Cerebellar nuclear complex (tissue), 1 donor: ENCODE measurements at places on chromosomes 7 and 10.

DNA sequence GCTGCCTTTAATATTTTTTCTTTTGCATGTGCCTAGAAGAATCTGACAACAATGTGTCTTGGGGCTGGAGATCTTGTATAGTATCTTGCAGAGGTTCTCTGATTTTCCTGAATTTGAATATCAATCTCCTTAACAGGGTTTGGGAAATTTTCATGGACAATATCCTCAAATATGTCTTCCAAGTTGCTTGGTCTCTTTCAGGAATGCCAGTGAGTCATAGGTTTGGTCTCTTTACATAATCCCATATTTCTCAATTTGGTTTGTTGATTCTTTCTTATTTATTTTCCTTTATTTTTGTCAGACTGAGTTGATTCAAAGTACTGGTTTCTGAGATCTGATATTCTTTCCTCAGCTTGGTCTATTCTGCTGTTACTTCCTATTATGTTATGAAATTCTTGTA lies 208.7 kb upstream of the GLI3 start:
- DNase-seq = no peak

GRCh38 chr7:29896685-29897411 lies 90.5 kb downstream of the WIPF3 start:
- no peak for DNase-seq

- no peak for DNase-seq
Observed at GRCh38 chr7:147569116-147569913, 1021.3 kb upstream of the C7orf33 start.

DNA sequence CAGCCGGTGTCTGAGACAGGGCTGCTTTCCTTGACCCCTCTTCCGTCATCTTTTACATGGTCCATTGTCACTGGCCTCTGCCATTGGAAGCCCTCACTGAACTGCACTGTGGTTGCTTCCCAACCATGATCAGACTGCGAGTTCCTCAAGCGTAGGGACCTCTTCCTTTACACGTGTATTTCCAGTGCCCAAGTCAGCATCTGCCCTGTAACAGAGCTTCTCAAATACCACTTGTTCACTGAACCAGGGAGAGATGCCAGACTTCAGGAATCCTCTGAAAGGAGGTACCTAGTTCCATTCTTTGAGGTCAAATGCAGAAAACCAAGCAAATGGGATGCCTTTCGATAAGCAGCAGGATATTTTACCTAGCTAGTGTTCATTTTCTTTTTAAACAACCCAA lies 145.1 kb downstream of the NRP1 start:
- DNase-seq = no peak

DNA sequence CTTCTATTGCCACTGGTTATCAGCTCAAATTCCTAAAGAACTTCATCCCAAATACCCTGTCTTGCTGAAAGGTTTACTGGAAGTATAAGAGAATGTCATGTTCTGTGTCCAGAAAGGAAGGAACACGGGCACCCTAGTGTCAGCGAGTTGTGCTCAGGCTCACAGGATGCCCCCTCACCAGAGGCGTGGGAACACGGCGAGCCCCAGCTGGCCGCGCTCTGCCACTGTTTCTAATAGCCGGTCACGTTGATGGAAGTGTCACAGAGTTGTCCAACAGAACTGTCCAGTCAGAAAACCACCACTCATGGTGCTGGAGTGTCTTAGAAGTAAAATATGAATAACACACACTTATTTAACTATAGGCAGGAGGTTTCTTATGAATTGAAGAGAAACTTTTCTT lies 72.8 kb downstream of the FIGNL1 start:
- no peak for DNase-seq

- no peak for DNase-seq
Observed at GRCh38 chr10:34758447-34758996, 56.6 kb downstream of the PARD3 start.

DNA sequence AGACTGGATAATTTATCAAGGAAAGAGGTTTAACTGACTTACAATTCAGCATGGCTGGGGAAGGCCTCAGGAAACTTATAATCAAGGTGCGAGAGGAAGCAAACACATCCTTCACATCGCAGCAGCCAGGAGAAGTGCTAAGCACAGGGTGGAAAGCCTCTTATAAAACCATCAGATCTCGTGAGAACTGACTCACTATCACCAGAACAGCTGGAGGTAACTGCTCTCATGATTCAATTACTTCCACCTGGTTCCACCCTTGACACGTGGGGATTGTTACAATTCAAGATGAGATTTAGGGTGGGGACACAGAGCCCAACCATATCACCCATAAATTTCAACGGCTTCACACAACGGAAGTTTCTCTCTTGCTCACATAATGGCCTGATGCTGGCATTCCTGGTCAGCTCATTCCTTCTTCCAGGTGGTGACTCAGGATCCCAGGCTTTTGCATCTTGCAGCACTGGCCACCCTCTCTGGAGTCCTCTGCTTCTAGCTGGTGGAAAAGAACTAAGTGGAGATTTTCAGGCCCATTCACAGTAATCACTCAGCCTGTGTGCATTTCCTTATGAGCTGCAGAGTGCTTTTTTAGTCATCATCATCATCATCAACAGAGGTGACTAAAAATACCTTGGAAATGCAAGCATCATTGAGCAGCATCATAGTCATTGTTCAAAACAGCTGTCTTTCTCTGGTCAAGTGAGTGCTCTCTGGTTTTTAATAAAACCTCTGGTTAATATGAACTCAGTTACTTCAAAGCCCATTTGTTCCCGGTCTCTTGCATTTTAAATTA lies 308.1 kb downstream of the SFMBT2 start:
- no peak for DNase-seq

DNA sequence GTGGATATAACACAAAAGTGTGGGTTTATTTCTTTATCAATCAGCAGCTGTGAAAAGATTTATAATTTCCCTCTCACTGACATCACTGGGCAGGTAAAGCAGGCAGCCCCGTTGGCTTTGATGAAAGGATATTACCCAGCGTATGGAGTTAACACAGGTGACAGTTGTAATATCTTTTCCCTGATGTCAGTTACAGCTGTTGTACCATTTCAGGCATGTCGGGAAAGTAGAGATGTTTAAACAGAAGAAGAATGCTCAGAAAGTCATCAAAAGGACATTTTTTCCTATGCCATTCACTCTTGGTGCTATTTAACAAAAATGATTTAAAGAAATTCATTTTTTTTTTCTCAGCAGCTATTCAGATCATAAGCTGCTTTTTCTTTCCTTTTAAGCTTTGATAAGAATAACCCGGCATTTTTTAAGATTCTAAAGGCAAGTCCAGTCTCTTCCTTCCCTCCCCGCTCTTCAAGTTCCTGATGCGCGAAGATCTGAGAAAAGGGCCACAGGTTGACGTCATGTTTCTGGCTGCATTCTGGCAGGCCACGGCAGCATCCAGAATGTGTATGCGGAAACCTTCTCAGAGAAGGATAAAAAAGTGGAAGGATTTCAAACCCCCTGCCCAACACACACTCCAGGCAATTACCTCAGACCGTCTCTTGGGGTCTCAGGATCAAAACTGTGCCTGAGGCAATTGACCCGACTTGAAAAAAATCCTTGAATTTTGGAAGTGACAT lies 32.5 kb upstream of the ADAM12 start:
- DNase-seq = no peak

GRCh38 chr7:143389316-143390103 lies 8.4 kb downstream of the ZYX start:
- no peak for DNase-seq

DNA sequence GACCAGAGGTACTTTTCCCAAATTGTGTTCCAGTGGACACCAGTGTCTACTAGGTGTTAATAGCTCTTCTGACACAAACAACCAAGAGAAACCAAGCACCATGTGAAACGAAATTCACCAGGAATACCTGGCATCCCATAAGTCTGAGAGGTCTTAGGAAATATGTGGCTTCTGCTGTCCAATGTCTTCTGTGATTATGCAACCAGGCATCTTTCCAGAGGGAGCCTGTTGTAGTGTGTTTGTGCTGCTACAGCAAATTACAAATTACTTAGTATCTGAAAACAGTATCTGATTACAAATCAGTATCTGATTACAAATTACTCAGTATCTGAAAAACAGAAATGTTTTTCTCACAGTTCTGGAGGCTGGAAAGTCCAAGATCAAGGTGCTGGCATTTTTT lies 133.6 kb upstream of the NPVF start:
- no peak for DNase-seq

DNA sequence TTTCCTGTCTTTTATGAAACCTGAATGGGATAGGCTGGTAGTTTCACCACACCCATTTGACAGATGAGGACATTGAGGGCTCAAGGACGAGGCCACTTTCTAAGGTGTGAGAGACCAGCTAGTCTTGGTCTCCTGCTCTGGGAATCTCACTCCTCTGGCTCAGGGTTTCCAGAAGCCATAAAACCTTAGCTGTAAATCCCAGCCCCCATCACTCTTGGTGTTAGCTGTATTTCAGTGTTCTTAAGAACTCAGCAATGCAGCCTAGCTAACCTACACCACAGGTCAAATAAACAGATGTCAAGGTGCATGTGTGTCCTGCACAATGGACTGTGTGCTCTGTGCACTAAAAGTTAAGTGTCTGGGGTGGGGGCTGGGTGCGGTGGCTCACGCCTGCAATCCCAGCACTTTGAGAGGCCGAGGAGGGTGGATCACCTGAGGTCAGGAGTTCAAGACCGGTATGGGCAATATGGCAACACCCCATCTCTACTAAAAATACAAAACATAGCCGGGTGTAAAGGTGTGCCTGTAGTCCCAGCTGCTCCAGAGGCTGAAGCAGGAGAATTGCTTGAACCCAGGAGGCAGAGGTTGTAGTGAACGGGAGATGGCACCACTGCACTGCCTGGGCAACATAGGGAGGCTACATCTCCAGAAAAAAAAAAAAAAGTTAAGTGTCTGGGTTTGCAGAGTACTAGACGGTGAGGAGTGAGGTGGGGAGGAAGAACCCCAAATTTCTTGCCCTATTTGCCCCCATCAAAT lies 567 bp upstream of the EPO start:
- no peak for DNase-seq

DNA sequence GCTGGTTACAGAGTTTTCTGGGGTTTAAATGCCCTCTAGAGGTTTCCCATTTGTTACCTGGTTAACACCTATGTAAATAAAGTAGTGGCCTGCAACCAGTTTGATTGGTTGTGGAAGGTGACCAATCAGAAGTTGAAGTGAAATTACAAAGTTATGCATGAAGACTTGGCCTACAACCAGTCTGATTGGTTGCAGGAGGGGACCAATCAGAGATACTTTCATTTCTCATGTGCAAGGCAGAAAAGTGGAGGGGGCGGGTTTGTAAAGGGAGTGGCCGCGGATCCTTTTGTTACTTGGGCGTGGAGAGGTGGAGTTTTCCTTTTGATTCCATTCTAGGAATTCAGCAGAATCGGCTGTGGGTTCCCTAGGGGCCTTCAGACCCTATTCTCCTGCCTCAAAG lies 80.8 kb downstream of the SEC23IP start:
- DNase-seq = no peak

DNA sequence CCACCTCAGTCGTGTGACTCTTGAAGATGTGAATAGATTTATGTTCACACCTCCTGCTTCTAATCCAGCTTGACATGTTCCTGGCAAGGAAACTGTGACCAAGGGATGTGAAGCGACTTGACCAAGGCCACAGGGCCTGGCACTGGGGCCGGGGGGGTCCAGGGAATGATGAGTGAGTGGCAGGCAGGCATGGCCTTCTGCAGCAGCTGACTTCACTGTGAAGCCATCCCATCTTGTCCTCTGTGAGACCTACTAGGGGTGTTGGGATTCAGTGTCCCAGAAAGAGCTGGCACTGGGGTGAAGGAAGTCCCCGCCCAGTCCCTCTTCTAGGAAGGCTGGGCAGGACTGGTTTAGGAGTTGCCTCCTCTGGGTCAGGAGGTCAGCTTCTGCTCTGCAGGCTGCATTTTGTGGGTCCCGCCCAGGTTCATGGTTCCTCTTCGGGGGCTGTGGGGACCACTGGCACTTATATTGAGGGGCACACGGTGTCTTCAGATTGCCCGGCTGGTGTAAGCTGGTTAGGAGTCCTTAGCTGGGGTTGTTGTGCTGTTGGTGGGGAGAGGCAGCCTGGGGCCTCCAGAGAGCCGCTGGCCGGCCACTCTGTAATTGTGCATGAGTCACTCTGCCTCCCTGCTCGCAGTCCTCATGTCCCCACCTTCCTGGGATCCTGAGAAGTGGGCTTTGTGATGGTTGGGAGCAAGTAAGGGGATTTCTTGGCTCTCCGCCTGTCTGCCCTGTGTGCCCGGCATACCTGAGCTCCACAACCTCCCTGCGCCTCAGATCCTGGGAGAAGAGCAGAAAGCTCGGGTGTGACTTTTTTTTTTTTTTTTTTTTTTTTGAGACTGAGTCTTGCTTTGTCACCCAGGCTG lies 11.0 kb downstream of the ZMIZ1 start:
- no peak for DNase-seq

DNA sequence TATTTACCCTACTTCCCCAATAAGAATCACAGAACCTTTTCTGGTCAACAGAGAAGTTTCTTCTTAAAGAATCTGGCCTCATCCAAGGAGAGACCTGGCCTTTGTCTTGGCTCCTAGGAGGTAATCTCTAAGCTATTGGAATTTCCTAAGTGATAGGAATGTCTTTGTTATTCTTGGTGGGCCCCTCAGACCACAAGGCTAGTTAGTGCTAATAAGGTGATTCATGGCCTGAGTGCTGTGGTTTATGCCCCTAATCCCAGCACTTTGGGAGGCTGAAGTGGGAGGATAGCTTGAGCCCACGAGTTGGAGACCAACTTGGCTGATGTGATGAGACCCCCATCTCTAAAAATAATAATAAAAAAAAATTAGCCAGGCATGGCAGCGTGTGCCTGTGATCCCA lies 60.0 kb upstream of the CYP2C18 start:
- no peak for DNase-seq

- no peak for DNase-seq
Observed at GRCh38 chr7:1981878-1982230, 250.9 kb downstream of the MAD1L1 start.

GRCh38 chr7:130095812-130096211 lies 25.5 kb downstream of the KLHDC10 start:
- DNase-seq = no peak

DNA sequence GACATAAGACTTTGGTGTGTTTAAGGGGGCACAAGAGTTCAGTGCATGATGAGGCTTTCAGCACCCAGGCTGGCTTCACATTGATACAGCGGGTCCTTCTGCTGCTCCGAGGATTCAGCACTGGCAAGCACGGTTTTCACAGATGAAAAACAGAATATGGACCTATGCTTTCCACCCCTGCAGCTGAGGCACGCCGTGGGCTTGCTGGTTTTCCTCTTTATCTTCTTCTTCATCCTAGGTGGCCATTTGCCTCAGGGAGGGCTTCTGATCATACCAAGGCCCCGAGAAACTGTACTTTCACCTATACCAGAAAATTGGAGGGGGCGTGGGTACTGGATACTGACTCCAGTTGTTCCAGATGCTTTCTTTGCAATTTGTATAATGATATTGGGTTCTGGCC lies 277.1 kb upstream of the ZNF32 start:
- no peak for DNase-seq
